ENCODE measurements at places on chromosomes 6 and 20.

GRCh38 chr6:119350202-119350951 lies 816 bp upstream of the MAN1A1 start:
- peak; percentile 6 for DNase-seq

DNA sequence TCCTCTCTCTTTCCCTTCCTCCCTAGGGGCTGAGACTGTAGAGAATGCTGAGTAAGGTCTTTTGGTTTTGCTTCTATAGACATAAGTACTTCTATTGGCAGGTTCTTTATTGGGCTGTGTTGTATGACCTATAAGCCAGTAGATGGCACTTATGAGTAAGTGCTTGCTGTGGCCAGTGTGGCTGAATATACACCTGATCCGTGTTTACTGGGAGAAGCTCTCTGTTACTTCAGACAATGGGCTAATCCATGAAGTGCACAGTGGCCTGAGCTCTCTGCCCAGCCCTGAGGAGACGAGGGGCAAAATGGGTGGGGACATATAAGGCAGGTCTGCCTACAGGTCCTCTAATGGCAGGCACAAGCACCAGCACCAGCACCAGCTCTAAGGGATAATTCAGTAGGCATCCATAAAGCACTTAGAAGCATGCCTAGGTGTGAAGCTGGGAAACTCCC lies 610.3 kb downstream of the RNF144B start:
- DNase-seq = no peak

- DNase-seq = no peak
Measured at GRCh38 chr6:22029171-22029570, 267.7 kb downstream of the PRL start.

- DNase-seq = no peak
Measured at GRCh38 chr6:33315793-33316602, 1.5 kb downstream of the ZBTB22 start.

GRCh38 chr20:53792946-53793536 lies 199.4 kb upstream of the ZNF217 start:
- no peak for DNase-seq

DNA sequence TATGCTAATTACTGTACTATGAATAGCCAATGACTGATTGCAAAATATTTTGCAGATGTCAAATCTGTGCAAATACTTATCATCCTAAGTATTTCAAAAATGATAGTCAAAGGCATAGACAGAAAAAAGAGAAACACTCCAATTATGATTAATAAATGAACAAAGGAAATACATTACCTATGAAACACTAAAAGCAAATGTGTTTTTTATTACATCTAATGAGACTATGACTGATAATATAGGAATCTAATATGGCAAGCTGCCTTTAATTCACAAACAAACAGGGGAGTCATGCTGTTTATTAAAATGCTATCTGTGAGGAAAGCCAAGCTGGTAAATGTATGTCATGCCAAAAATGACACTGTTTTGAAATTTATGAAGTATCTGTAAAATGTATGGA lies 713.2 kb upstream of the NRSN1 start:
- no peak for DNase-seq

DNA sequence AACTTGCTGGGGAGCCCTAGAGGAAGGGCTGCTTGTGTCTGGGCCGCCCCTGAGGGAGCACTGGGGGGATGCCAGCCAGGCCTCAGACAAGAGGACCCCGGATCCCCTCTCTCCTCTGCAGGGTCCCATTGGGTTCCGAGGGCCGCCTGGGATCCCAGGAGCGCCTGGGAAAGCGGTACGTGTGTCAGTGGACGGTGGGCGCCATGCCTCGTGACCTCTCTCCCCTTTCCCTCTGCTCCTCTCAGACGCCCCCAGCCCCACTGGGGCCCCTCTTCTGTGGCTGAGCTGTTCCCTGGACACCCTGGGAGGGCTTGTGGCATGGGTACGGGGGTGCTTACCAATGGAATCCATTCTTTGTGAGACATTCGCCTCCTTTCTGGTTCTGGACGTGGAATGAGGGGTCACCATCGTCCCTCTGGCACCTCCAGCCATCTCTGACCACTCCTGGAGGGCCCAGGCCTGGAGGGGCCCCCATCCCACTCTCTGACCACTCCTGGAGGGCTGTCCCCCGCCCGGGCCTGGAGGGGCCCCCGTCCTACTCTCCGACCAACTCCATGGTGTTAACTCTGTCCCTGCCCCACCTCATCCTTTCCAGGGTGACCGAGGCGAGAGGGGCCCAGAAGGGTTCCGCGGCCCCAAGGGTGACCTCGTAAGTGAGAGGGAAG lies 9.9 kb downstream of the COL9A3 start:
- no peak for DNase-seq

DNA sequence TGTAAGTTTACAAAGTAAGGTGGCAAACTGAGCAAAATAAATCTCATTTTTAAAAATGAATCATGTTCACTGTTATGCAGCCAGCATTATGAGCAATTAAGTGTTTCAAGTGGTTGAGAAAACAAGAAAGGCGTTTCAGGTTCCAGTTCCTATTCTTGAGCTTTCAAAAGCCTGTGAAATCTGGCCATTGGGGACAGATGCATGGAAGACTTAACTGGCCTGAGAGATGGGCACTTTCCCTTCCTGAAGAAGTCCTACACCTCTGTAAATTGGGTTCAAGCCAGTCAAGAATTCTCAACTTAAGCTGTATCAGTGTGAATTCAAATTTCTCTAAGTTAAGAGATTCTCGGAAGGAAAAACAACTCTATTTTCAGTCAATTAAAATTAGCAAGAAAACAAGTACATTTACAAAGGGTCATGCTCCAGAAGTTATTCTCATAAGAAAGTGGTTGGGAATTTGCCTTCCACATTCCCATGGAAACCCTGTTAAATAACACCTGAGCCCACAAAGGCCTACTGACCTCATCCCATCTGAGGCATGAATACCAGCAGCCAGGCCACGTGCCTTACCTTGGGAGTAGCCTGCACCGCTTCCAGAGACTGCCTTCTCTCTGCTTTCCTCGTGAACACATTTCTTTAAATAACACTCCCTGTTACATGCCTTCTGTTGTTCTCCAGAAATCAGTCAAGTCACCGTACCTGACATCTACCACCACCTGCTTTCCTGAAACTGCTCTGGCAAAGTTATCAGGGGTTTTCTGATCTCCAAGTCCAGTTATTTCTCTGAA lies 19.4 kb downstream of the MAP3K5 start:
- DNase-seq = no peak

DNA sequence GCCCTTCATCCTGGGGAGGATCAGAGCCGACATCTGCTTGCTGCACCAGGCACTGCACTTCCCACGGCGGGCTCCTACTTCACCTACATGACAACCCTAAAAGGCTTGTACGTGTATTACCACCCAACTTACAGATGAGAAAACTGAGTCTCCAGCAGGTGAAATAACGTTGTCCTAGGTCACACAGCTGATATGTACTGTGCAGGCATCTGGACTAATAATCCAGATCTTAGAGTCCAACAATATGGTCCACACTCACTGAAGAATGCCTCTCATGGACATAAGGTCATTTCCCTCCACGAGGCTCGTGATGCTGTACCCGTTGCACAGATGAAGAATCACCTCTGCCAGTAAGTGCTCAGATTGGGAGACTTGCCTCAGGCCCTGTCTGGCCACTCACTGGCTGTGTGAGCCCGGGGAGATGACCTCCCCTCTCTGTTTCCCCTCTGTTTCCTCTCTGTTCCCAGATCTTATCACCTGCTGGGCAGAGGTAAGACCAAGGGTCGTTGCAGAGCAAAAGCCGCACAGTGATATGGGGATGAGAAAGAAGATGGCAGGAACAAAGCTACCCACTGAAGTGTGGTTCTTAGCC lies 32.1 kb downstream of the TGM2 start:
- no peak for DNase-seq

- no peak for DNase-seq
Measured at GRCh38 chr6:100105138-100105537, 111.1 kb upstream of the MCHR2 start.

DNA sequence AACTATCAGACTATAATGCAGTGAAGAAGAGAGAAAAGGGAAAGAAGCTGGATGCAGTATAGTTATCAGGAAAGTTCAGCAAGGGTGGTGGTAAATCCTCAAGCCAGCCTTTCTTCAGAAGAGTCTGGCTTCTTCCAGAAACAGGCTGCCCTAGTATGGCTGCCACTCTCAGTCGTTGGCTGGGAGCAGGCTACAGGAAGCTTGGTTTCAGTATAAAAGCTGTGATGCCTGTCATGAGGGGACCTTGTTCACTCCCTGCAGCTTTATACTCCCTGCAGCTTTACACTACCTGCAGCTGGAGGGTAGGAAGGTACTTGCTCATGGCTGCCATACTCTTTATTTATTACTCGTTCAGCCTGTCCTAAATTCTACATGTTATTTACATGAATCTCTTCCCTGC lies 63.3 kb upstream of the ARHGAP18 start:
- DNase-seq = no peak

GRCh38 chr6:124090491-124090890 lies 286.8 kb downstream of the NKAIN2 start:
- no peak for DNase-seq

GRCh38 chr20:63648190-63648589 lies 5.0 kb downstream of the STMN3 start:
- no peak for DNase-seq

DNA sequence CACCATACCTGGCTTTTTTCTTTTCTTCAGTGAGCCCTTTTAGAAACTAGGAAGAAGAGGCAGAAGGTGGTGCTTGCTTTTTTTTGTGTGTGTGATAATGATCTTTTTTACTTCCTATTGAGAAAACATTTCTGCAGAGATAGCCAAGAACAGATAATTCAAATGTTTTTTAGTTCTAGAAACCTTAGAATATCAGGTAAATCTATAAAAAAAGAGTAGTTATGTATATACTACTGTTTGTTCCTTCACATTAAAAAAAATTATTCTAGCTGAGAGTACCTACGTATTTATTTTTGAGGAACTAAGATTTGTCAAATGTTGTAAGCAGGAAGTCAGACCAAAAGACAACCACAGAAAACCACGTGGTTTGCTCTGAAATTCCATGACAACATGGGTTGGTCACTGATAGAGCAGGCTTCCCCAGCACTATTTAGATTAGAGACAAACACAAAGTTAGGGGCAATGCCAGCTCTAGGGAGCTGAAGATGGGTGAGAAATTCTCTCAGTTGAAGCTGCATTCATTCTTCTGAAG lies 12.8 kb downstream of the STK4 start:
- no peak for DNase-seq

GRCh38 chr6:170212956-170213636 lies 77.8 kb downstream of the DLL1 start:
- no peak for DNase-seq

GRCh38 chr6:13172291-13172690 lies 156.0 kb downstream of the TBC1D7 start:
- no peak for DNase-seq

DNA sequence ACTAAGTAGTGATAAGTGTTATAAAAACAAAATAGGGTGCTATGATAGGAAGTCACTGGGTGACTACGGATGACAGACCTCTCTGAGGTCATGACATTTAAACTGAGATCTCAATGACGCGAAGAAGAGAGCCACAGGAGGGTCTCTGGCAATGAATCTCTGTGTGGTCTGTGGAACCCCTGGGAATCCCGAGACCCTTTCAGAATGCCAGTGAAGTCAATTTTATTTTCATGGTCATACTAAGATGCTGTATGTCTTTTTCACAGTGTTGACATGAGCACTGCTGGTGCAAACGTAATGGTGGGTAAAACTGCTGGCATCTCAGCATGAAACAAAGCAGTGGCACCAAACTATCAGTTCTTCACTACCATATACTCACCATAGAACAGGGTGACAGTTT lies 155.0 kb downstream of the GJA10 start:
- no peak for DNase-seq

GRCh38 chr6:149078211-149078782 lies 239.2 kb upstream of the TAB2 start:
- DNase-seq = no peak

- no peak for DNase-seq
Measured at GRCh38 chr20:52577696-52578095, 386.1 kb upstream of the ZFP64 start.

DNA sequence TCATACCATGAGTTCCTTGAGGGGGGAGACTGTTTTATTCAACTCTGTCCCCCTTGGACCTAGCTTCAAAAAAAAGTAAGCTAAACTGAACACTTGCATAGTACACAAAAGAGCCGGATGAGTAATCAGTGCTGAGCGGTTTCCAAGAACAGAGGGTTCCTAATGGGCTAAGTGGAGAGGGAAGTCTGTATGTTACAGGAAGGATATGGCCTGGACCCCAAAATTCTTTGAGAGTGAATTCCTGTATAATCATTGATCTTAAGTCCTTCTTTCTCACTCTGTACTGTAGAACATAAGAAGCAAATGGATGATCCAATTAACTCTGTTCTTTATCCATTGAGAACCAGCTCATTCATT lies 324.7 kb upstream of the CNR1 start:
- no peak for DNase-seq

GRCh38 chr6:113115196-113115595 lies 741.9 kb upstream of the MARCKS start:
- DNase-seq = no peak

DNA sequence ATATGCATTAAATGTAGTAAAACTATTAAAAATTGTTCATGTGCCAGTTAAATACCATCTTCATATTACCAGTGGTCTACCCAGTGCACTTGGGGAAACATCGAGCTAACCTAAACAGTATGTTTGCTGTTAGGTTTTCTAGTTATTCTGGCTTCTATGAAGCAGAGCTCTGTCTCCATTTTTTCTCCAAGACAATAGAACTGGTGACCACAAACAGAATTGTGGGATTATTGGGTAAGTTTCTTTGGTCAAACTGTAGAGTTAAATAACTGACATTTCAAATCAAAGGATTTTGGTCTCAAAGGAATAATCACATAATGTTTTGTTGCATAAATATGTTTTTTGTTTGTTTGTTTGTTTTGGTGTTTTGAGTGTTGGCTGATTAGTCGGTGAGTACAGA lies 40.5 kb upstream of the EDN3 start:
- no peak for DNase-seq

DNA sequence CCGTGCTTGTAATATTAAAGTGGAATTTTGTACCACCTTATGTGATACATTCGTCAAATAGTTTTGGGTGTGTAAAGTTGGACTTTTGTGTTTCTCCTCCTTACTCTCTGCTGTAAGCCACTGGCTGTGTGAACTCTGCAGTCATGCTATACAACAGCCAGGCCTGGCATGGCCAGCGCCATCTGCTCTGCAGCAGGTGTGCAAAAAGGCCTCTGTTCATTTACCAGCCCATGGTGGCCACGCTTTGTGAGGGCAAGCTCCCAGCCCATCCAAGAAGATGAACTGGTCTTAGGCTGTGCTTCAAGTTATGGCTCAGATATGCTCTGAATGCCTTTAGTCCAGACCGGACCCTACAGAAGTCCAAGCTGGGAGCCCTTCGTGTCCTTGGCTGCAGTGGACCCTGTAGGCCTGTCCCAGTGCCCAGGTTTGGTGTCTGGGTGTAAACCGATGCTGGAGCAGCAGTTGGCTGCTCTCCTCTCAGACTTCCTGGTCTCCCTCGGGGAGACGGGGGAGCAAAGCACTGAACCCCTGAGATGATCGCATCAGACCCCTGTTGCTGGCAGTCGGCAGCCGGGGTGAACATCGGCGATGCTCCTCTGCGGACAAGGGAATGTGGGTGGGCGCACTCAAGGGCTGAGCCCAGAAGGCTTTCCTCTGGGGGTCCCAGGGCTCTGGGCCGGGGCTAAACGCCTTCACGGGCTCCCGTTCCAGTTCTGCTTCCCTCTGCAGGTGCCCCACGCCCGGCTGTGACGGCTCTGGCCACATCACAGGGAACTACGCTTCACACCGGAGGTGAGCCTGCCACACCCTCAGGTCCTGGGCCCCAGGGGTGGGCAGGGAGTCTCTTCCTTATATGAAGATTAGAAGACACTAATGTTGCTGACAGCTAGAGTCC lies 28.6 kb upstream of the PCMTD2 start:
- DNase-seq = no peak

All from NCI-H2171 (cell line).